ENCODE measurements at places on chromosomes 7 and 10. TPM values are rescaled to one million over a fixed set of nuclear protein-coding genes. Genes with fewer than 3 reads are reported as not detected.

DNA sequence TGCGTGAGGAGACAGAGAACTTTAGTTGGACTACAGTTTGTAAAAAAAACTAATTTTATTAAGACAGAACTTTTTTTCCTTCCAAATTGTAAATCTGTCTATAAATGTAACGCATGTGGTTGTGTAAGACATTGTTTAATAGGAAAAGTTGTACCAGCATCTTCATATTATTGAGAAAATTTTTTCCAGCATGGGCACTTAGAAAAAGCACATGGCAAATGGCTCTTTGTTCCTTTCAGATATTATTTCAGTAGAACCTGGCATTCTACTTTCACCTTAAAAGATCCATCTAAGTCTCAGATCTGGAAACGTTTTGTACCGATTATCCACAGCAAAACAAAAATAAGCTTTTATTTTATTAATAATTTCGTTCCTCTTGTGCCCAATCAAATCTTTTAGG, 43.2 kb downstream of the ZRANB1 start:
- no peak for DNase-seq

The CYP26C1 gene
- 0.10 TPM for total RNA-seq

GRCh38 chr7:135755351-135755753, 6.7 kb upstream of the FAM180A start:
- DNase-seq = no peak

The SLC25A40 gene
- total RNA-seq = 12.4 TPM

- no peak for DNase-seq
Observed at GRCh38 chr7:276230-276835, 13.6 kb upstream of the FOXL3 start.

DNA sequence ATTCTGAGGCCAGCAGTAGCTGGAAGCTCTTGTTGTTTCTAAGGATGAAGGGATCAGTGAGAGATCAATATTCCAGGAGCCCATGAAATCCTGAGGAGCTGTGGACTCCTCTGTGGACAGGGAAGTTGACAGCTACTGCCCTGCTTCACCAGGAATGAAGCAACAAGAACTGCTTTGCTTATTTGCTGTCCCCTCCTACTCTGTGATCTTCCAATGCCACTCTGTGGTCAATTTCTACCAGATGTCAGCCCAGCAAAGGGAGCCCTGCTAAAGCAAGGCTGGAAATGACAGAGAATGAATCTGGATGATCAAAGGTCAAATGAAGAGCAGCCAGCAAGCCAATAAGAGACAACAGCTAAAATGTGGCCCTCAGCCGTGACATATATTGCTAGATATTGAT, 227.5 kb upstream of the CHRM2 start:
- DNase-seq = peak; percentile 40

The MALRD1 gene
- not detected for total RNA-seq

GRCh38 chr7:30062587-30062986, 34.4 kb downstream of the PLEKHA8 start:
- DNase-seq = peak; percentile 64

- peak; percentile 50 for DNase-seq
Observed at GRCh38 chr7:140035400-140036223, 27.1 kb downstream of the PARP12 start.

The FAM131B gene
- 1.5 TPM for total RNA-seq

DNA sequence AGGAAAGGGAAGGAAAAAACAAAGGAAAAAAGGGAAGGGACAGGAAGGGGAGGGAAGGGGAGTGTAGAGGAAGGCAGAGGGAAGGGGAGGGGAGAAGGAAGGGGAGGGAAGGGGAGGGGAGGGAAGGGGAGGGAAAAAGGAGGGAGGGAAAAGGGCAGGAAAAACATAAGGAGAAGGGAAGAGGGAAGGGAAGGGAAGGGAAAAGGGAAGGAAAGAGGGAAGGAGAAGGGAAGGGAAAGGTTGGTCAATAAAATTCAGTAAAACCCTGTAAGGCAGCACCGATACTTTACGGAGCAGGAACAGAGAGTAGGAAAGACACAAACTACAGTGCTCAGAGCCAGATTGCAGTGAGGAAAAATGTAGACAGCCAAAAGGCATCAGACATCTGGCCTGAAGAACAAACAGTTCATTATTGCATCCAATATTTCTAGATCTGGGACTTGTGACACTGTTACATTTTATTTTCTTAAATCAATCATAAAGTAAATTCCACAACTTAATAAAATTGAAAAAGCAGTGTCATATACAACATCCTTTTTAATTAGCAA, 322.0 kb downstream of the CRPPA start:
- DNase-seq = no peak

- no peak for DNase-seq
Observed at GRCh38 chr10:104103956-104104355, 18.0 kb upstream of the SFR1 start.

- DNase-seq = peak; percentile 10
Observed at GRCh38 chr10:6586501-6586900, 6.4 kb upstream of the PRKCQ start.

DNA sequence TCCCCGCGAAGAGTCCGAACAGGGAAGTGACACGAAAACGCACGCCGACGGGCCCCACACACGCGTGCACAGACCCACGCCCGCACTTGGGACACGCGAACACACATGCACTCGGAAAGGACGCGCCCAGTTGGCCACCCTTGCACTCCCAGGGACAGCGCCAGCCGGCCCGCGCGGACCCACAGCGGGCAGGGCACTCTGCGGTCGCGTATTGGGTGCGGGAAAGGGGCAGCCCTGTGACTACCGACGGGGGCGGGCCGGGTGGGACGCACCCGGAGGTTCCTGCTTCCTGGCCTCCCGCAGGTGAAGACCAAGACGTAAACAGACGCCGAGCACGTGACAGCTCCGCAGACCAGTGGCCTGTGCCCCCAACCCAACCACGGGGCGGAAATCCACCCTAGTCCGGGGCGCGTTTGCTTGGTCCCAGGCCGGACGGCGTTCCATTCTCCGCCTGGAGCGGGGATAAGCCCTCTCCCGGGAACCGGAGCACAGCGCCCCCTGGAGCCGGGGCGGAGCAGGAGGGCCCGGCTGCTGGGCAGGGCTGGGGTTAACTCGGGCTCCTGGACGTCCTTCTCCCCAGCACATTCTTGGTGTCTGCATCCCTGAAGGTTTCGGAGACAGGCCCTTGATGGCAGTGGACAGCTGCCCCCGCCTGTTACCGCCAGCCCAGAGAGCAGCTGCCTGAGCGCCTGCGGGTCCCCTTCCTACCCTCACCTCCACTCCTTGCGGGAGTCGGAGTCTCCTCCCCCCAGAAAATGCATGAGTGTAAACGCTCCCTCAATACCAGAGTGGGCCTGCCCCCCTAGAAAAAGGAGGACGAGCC, 2.0 kb upstream of the LZTS2 start:
- peak; percentile 100 for DNase-seq

- no peak for DNase-seq
Observed at GRCh38 chr7:135681762-135682161, 19.4 kb downstream of the STMP1 start.

DNA sequence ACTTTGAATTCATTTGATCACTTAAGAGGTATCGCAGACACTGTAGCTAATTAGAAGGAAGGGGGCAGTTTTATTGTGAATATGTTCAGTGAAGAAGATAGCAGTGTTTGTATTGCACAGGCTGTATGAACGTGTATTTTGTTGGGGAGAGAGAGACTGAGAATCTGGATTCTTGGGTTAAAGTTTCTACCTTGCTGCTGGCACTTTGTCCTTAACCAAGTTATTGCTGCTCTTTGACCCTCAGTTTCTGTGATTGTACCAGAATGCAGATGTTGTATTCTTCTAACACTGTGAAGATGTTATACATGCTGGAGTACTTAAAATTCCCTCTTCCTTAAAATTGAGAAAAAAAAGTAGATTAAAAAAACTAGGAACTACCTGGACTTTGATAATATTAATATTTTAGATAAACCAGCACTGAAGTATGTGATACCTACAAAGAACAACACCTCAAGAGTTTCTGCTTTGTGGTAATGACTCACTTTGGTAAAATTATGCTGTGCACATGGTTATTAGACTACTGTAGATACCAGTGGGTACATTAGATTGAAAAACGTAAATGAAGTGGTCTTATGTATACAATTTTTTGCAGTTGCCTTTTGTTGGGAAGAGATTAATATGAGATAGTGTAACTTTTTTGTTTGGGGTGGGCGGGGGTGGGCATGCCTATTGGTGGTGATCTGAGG, 321.3 kb downstream of the AUTS2 start:
- no peak for DNase-seq

DNA sequence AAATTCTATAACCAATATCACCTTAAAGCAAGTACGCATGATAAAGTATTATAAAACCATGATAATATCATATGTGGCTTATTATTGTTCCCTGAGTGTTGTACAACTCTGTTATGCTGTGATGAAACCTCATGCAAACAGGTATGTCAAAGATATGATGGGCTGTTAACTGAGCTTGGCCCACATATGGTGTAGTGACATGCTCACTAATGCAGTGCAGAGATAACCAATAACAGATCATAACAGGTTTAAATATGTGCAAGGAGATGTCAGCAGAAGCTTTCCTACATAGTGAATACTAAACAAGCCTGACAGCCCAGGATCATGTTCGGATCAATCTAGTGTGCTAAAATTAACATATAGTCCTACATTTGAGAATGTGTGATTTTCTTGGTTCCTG, 9.6 kb downstream of the CFTR start:
- DNase-seq = no peak

DNA sequence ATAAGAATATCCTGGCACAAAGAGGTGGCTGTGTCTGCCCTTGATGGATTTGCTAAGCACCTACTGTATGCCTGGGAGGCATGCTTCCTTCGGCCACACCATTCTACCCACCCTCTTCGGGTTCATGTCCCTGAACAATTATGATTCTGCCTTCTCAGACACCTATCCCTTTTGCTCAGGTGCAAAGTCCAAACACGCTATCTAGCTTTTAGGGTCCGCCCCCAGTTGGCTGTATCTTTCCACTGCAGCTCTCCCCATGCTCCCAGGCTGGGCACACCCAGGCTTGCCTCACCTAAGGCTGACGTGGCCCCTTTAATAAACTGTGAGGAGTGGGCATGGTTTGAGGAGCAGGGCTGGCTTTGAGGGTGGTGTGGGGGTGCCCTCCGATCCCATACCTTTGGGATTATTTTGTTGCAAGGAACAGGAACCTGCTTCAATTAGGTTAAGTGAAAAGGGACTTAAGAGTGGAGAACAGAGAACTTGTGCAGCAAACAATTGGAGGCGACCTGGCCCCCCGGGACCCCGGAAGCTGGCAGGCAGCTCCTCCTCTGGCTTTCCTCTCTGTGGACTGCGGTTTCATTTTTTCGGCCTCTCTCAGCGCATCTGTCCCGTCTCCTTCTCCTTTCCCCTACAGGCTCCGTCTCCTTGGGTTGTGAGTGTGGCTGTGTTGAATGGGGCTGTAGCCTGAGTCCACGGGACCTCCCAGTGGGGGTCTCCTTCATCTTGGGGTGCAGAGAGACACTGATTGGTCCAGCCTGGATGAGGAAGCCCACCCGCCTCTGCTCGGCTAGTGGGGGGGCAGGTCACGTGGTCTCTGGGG, 3.8 kb downstream of the CLIP2 start:
- DNase-seq = no peak

The ARHGEF5 gene
- total RNA-seq = 0.70 TPM

DNA sequence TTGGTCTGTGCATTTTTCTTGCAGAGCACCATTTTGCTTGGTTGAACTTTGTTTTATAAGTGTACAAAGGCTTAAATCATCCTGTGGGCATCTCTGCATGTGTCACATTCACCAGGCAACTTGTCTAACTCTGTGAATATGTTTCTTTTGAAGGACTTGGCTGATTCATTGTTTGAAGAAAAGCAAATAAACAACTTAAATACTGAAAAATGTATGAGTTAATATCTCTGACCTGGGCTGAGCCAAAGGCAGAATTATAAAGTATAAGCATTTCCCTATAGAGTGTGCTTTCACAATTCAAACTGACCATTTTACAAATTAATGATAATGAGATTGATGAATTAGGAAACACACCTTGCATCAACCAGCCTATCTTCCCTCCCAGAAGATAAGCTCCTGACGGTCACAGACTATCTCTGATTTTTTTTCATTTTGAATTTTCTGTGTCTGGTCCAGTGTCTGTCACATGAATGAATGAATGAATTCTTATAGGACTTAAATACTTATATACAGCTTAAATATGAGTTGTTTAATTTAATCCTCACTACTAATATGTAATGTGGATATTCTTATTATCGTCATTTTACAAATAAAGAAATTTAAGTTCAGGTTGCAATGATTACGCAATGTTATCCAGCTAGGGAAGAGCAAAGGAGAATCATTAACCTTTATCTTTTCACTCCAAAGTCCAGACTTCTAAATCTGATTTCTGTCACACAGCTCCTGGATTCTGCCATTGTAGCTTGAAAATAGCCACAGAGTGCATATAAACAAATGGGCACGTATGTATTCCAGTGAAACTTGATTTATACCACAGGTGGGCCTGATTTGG, 182.0 kb upstream of the PHYHIPL start:
- DNase-seq = no peak

DNA sequence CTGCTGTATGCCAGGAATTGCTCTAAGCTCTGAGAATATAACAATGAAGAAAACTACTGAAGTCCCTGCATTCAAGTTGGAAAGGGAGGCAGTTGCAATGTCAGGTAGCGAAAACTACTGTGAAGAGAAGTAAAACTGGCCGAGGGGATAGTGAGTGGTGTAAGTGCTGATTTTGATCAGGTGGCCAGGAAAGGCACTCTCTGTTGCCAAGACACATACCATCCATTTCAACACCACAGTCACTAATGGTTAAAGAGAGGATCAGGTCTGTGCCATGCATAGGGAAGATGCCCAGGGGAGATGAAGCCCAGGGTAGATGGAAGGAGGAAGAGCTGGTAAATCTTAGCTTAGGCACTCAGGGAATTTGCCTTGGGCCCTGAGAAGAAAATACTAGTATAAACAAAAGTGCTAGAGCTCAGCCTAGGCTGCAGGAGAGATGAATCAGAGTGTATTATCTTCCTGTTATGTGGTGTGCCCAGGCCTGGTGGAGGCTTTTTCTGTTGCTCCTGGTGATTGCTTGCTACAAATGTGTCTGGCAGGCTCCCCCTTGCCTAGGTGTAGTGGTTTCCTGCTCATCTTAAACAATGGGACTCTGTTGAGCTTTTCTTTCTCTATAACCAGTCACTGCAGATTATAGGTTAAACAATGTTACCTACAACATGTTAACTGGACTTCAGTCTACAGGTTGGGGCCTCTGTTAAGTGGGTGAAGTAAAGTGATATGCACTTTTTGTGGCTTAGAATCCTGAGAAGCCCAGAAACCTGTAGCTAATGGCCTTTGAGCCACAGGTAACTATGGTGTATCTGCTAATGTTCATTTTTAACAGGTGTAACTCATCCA, 125.5 kb downstream of the LRRC4 start:
- DNase-seq = no peak

DNA sequence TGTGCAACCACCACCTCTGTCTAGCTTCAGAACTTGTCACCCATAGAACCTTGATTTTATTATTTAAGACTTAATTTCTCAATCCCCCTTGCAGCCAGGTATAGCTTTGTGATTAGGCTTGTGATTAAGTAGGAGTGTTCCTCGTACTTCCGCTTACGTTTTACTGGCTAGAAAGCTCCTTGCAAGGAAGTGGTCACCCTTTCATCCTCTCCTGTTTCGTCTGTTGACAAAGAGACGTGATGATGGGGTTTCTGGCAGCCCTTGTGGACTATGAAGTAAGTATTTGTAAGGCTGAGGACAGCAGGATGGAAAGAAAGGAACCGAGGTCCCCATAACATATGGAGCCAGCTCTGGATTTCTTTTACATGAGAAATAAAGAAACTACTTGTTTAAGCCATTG, 86.5 kb upstream of the KDM7A start:
- no peak for DNase-seq

The SKIDA1 gene
- 0.26 TPM for total RNA-seq

The ANKRD7 gene
- 2.8 TPM for total RNA-seq

GRCh38 chr10:113301342-113301984, 251.4 kb upstream of the HABP2 start:
- DNase-seq = no peak

GRCh38 chr10:131964298-131964697, 17.4 kb downstream of the BNIP3 start:
- DNase-seq = peak; percentile 28

All from myocyte (in vitro differentiated cells).